ENCODE measurements at places on chromosomes 16 and 17. TPM values are rescaled to one million over a fixed set of nuclear protein-coding genes. Genes with fewer than 3 reads are reported as not detected.

CREBBP gene
- 146 TPM for total RNA-seq

DNA sequence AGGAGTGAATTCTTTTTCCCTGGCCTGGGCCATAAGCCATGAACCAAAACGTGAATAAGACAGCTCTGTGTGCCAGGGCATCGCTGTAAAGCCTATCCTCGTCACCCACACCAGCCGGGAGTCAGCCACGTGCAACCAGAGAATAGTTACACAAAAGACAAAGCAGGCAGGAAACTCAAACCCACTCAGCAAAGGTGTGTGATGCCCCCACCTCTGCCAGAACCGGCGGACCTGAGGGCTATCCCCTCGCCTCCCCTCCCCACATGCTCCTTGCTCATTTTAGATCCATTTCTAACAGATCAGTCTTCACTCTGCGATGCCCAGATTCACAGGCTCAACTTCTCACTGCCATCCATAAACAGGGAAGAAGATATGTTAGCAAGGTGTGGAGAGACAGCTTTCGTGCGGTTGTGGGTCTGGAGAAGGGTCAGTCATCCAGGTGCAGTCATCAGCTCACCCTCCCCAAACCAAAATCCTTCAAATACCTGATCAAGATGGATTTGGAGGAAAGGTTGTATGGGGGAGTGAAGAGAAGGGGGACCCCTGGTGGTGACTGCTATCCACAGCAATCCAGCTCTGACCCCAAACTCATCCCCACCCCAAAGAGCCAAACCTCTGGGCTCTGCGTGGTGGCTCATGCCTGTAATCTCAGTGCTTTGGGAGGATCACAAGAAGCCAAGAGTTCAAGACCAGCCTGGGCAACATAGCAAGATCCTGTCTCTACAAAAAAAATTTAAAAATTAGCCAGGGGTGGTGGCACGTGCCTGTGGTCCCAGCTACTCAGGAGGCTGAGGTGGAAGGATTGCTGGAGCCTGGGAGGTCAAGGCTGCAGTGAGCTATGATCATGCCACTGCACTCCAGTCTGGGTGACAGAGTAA is 219.2 kb downstream of the C16orf78 start:
- no peaks in the 10 kb centered on the region for H3K27me3 ChIP-seq
- no peak overlapping the region for H3K27ac ChIP-seq
- H3K4me1 ChIP-seq, result peaks cover 16% of the 10 kb centered on the region
- peak; percentile 19 for DNase-seq
- no peaks in the 10 kb centered on the region for H3K36me3 ChIP-seq

- peak; percentile 22 for DNase-seq
- no peaks in the 10 kb centered on the region for H3K36me3 ChIP-seq
- H3K27ac ChIP-seq, result no peak within 1 kb of the TSS
- H3K4me3 ChIP-seq, result no peak within 1 kb of the TSS
These were observed at the start of gene CACNG5 for GRCh38 chr17:66834919-66835454. Gene CACNG5, plus strand, starts transcription at chr17:66835117. Its CDS starts 42,216 bp downstream, at chr17:66877333.

GRCh38 chr17:1759529-1759928 is 2.3 kb upstream of the SERPINF1 start:
- DNase-seq, result no peak
- H3K27ac ChIP-seq, result no peak overlapping the region
- H3K27me3 ChIP-seq, result no peaks in the 10 kb centered on the region

- H3K4me1 ChIP-seq, result peaks cover 1% of the 10 kb centered on the region
- no peaks in the 10 kb centered on the region for H3K27me3 ChIP-seq
- peaks cover 14% of the 10 kb centered on the region for H3K36me3 ChIP-seq
- no peak overlapping the region for H3K4me3 ChIP-seq
- no peak for DNase-seq
- H3K27ac ChIP-seq, result no peak overlapping the region
These were observed 251.9 kb downstream of the IRX3 start for GRCh38 chr16:54034684-54035083.

CX3CL1 gene
- total RNA-seq, result 0.74 TPM

DNA sequence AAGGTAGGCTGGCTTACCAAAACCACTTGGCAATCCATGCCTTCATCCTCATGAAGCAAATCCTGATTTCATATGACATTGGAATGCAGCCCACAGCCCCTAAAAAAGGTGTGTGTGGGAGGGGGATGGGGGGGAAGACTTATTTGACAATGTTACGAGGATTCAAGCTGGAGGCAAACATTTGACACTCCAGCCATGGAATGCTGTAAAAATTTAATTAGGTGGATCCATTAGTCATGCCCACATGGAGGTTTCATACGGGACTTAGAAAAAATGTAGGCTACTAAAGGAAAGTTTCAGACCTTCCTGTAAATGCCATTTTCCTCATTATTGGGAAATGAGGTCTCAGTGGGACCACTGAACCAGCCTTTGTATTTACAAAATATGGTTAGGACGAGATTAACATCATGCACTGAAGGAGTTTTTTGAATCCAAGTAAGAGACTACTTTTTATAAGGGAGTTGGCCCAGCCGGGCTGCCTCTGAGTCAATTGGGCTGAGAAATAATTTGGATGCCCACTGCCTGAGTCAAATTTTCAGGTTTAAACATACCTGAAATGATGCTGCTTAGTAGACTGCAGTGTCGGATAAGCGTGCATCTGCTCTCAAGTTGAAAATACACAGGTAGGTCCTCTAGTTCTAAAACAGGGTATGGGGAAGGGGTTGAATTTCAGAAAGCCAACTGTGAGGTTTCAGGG is 44.6 kb upstream of the MAF start:
- peaks cover 4% of the 10 kb centered on the region for H3K27me3 ChIP-seq
- H3K4me3 ChIP-seq, result no peak overlapping the region
- no peak overlapping the region for H3K27ac ChIP-seq
- DNase-seq, result no peak
- peaks cover 2% of the 10 kb centered on the region for H3K4me1 ChIP-seq
- no peaks in the 10 kb centered on the region for H3K36me3 ChIP-seq

DNA sequence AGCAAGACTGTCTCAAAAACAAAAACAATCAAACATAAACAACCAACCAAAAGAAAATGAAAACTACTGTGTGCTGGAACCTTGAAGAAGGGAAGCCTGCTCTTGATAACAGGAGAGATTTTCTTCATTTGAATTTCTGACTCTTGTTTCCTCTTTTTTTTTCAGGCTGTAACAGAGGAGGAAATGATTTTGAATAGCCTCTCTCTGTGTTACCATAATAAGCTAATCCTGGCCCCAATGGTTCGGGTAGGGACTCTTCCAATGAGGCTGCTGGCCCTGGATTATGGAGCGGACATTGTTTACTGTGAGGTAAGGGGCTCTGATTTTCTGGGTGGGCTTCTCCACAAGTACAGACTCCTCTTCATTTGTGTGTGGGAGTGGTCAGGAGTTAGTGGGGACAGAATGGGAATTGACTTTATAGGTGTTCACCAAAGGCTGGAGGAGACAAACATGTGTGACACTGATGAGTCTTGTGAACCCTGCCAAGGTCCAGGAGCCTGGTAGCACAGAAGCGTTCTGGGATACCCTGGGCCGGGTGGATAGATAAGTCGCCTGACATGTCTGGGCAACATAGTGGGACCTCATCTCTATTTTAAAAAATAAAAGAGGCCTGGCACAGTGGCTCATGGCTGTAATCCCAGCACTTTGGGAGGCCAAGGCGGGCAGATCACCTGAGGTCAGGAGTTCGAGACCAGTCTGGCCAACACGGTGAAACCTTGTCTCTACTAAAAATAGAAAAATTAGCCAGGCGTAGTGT is 14.9 kb downstream of the DUS2 start:
- H3K27me3 ChIP-seq, result no peaks in the 10 kb centered on the region
- DNase-seq, result no peak
- H3K36me3 ChIP-seq, result peaks cover 6% of the 10 kb centered on the region
- no peak overlapping the region for H3K4me3 ChIP-seq

DNA sequence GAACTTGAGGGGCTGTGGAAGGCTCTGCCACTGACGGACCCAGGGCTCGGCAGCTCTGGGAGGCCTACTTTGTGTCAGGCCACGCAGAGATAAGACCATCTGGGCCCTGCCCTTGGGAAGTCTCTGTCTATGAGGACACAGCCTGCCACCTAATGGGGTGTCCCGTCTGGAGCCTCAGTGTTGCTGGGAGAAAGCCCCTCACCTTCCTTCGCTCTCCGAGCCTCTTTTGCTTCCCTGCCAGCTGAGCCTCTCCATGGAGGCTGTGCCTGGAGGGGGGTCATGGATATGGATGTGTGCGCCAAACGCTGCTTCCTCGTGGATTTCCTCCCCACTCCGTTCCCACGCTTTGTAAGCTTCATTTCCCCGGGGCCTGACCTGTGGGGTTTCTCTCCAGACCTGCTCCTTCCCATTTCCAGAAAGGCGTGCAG is 228.8 kb downstream of the SEC14L1 start:
- peaks cover 48% of the 10 kb centered on the region for H3K4me1 ChIP-seq
- no peak overlapping the region for H3K27ac ChIP-seq
- H3K27me3 ChIP-seq, result no peaks in the 10 kb centered on the region
- DNase-seq, result no peak
- H3K4me3 ChIP-seq, result no peak overlapping the region
- H3K36me3 ChIP-seq, result no peaks in the 10 kb centered on the region

- H3K36me3 ChIP-seq, result no peaks in the 10 kb centered on the region
- H3K27ac ChIP-seq, result peak overlapping the region; percentile 16
- H3K4me1 ChIP-seq, result no peaks in the 10 kb centered on the region
- H3K4me3 ChIP-seq, result no peak overlapping the region
These were observed 8.9 kb upstream of the DNAJA2 start for GRCh38 chr16:46982335-46982734.

EFCAB13 gene
- total RNA-seq, result 5.2 TPM

EVPL gene
- total RNA-seq, result 0.05 TPM

- H3K36me3 ChIP-seq, result no peaks in the 10 kb centered on the region
- H3K4me1 ChIP-seq, result peaks cover 10% of the 10 kb centered on the region
- peaks cover 28% of the 10 kb centered on the region for H3K27me3 ChIP-seq
These were observed 885 bp upstream of the SLFN13 start for GRCh38 chr17:35449371-35449931.

DNA sequence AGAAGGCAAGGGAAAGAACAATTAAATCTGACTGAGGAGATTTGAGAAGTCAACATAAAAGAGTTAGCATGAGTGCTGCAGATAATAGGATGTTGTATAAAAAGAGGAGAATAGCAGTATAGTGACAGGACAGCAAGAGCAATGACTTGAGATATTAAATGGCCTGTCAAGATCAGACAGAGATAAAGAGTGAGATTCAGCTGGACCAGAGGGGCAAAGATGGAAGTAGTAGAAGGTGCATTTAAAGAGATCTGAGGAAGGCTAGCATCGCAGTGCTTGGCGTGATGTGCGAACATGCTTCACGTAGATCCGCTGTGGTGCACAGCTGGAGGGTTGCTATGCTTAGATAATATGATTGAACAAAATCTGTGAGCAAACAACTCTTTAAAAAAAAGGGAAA is 1422.6 kb upstream of the CDH8 start:
- H3K4me3 ChIP-seq, result no peak overlapping the region
- H3K27me3 ChIP-seq, result no peaks in the 10 kb centered on the region
- H3K27ac ChIP-seq, result no peak overlapping the region
- no peaks in the 10 kb centered on the region for H3K36me3 ChIP-seq

All from progenitor cell of endocrine pancreas (in vitro differentiated cells).